ENCODE measurements at places on chromosomes 2 and 18. TPM values are rescaled to one million over a fixed set of nuclear protein-coding genes. Genes with fewer than 3 reads are reported as not detected.

MOGAT1 gene
- 0.18 TPM for total RNA-seq

ATP6V1C2 gene
- total RNA-seq: not detected

MEMO1 gene
- 63.7 TPM for total RNA-seq

ANO7 gene
- 4.3 TPM for total RNA-seq

ZCCHC2 gene
- 48.6 TPM for total RNA-seq

NT5C1B gene
- total RNA-seq: not detected

NYAP2 gene
- total RNA-seq: not detected

CPLX4 gene
- total RNA-seq: not detected

HOXD12 gene
- not detected for total RNA-seq

GRCh38 chr2:59277671-59278070 is 1036.5 kb upstream of the FANCL start:
- H3K4me1 ChIP-seq: no peaks in the 10 kb centered on the region
- no peaks in the 10 kb centered on the region for H3K27me3 ChIP-seq
- H3K27ac ChIP-seq: no peak overlapping the region
- no peaks in the 10 kb centered on the region for H3K36me3 ChIP-seq

DNA sequence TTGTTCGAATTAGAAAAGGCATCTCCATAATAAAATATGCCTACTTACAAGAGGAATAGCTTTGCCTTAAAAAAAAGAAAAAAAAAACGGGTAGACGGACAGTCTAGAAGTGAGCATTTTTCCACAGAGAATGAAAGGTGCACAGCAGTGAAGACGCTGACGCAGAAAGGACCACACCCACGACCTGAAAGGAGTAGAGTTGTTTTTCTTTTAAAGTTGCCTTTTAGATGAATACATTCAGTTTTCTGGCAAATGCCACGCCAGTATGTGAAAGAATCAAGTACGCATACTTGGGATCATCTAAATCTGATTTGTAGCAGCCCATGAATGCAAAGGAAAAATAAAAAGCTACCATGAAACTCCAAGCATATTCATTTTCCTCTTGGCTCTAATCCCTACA is 809.2 kb upstream of the SOX11 start:
- no peaks in the 10 kb centered on the region for H3K36me3 ChIP-seq
- no peak overlapping the region for H3K27ac ChIP-seq
- H3K4me1 ChIP-seq: no peaks in the 10 kb centered on the region
- no peak for DNase-seq

DNA sequence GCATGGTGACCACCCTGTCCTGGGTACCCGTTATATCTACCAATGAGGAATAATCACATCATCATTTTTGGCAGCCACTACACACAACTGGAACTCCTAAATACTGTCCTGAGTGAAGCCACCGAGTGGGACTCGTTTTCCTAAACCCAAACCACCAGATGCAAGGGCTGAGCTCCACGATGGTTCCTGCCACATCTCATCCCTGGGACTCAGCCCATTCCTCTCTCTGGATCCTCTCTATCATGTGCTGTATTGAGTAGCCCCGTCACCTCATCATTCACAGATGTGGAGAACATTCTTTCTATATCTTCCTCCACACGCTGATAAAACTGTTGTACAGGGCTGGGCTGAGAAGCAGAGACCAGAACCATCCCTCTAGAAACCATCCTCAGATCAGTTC is 79.4 kb upstream of the SMAD7 start:
- no peak overlapping the region for H3K4me3 ChIP-seq
- no peak overlapping the region for H3K27ac ChIP-seq
- no peak for DNase-seq
- peaks cover 1% of the 10 kb centered on the region for H3K27me3 ChIP-seq
- H3K36me3 ChIP-seq: no peaks in the 10 kb centered on the region

- no peak overlapping the region for H3K4me3 ChIP-seq
- peaks cover 23% of the 10 kb centered on the region for H3K4me1 ChIP-seq
- DNase-seq: no peak
- no peak overlapping the region for H3K27ac ChIP-seq
These were observed 2.8 kb upstream of the BUB1 start for GRCh38 chr2:110680709-110681108.

DNA sequence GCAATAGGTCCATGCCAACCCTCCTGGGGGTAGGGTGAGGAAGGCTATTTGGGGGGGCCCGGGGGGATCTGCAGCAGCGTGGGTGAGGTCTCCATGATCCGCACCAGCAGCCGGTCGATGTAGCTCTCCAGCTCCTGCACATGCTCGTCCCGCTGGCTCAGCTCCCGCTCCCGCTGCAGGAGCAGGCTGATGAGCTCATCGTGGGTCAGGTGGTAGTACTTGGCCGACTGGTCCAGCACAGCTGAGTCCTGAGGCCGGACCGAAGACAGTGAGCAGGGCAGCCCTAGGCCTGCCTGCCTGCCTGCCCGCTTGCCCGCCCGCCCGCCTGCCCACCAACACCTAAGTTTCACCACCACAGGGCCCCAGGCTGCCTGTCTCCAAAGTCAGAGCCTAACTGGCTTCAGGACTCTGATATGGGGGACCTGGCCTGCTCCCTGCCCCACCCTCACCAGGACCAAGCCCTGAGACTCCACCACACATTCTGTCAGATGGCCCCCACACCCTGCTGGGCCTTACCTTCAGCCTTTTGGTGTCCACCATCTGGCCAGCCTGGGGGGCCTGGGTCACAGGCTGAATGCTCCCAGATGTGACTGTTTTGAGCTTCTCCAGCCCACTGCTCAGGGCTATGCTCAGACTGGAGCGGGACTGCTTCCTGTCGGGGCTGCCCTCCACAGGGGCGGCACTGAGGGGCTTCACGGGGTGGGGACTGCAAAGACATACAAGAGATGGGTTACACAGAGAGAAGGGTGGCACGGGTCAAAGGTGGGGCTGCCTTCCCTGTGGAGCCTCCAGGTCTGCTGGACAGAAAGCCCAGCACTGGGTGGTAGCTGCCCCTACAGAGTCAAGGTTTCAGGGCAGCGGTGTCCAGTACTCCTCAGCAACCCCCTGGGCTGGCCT is 4.2 kb upstream of the SFXN5 start:
- no peaks in the 10 kb centered on the region for H3K36me3 ChIP-seq
- no peak overlapping the region for H3K27ac ChIP-seq
- no peak for DNase-seq
- H3K27me3 ChIP-seq: no peaks in the 10 kb centered on the region
- H3K4me1 ChIP-seq: peaks cover 4% of the 10 kb centered on the region
- H3K4me3 ChIP-seq: no peak overlapping the region

GRCh38 chr18:57301573-57302559 is 50.5 kb upstream of the ST8SIA3 start:
- no peaks in the 10 kb centered on the region for H3K36me3 ChIP-seq
- H3K4me3 ChIP-seq: no peak overlapping the region
- DNase-seq: no peak
- H3K4me1 ChIP-seq: no peaks in the 10 kb centered on the region
- no peaks in the 10 kb centered on the region for H3K27me3 ChIP-seq

DNA sequence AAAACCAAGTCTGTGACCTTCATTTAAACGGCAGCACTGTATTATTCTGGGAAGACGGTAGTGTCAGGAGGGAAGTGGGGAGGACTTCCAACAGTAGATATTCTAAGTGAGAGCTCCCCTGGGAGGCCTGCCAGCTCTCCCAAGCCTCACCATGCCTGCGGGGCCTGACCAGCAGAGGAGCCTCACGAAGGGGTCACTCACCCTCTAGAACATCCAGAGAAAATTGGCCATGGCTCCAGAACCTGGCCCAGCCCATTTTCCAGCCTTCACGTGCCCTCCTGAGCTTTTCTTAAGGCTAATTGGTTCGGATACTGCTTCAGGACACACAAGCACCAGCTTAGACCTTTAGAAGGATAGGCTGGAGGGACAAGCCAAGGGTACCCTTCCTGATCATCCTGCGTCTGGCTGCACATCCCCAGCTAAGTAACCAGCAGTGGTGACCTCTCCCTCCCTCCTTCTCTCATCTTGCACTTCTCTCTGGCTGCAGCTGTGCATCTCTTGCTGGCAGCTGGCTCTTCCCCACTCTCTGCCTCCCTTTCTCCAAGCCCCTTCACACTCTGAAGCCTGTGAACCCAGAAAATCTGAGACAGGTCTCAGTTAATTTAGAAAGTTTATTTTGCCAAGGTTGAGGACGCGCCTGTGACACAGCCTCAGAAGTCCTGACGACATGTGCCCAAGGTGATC is 120.1 kb upstream of the PKDCC start:
- DNase-seq: no peak
- no peaks in the 10 kb centered on the region for H3K4me1 ChIP-seq
- peaks cover 3% of the 10 kb centered on the region for H3K27me3 ChIP-seq
- H3K36me3 ChIP-seq: no peaks in the 10 kb centered on the region
- no peak overlapping the region for H3K27ac ChIP-seq

DNA sequence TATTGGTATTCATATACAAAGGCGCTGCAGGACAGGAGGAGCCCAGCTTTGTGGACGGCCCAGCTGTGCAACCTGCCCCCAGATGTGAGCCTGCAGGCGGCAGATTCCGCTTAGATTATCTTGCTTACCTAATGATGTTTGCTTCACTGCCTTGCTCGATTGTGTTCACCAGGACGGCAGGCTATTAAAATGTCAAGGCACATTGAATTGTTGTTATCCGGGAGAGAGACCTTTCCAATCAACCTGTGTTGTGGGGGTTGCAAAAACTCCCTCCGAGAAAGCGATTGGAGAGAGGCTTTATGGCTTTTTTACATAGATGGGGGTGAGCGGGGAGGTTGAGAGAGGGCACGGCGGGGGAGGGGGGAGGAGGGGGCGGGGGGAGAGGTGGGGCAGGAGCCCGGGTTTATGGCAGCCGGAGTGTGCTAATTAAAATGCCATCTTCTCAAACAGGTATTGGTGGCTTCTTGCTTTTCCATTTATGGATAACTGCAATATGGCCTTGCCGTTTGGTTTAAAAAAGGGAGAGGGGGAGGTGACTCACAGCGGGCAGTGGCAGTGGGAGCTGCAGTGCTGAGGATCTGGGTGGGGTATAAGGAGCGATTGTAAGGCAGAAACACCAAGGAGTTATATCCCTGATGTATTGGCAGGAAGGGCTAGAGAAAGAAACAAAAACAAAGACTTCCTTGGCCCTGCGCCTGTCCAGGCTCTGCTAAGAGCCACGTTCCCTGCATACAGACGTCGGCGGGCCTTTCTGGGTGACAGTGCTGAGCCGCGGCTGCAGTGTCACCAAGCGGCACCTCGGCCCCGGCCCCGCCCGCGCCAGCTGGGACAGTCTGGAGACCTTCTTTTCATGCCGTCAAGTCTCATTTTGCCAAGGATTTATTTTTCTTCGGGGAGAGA is 97.2 kb downstream of the INSIG2 start:
- DNase-seq: peak; percentile 48
- H3K27me3 ChIP-seq: no peaks in the 10 kb centered on the region
- peaks cover 25% of the 10 kb centered on the region for H3K4me1 ChIP-seq
- H3K36me3 ChIP-seq: peaks cover 2% of the 10 kb centered on the region
- peak overlapping the region; percentile 94 for H3K27ac ChIP-seq

GRCh38 chr2:164260506-164260905 is 360.8 kb downstream of the GRB14 start:
- DNase-seq: no peak
- no peaks in the 10 kb centered on the region for H3K27me3 ChIP-seq
- no peaks in the 10 kb centered on the region for H3K36me3 ChIP-seq
- no peak overlapping the region for H3K27ac ChIP-seq

GRCh38 chr2:169511818-169512217 is 2.3 kb downstream of the KLHL41 start:
- H3K27ac ChIP-seq: no peak overlapping the region
- DNase-seq: no peak
- no peaks in the 10 kb centered on the region for H3K36me3 ChIP-seq
- peaks cover 9% of the 10 kb centered on the region for H3K4me1 ChIP-seq
- no peak overlapping the region for H3K4me3 ChIP-seq
- H3K27me3 ChIP-seq: peaks cover 10% of the 10 kb centered on the region

GRCh38 chr18:41165625-41166024 is 789.4 kb upstream of the PIK3C3 start:
- H3K27ac ChIP-seq: no peak overlapping the region
- H3K4me1 ChIP-seq: no peaks in the 10 kb centered on the region
- H3K36me3 ChIP-seq: no peaks in the 10 kb centered on the region
- H3K27me3 ChIP-seq: no peaks in the 10 kb centered on the region

- H3K27me3 ChIP-seq: peaks cover 3% of the 10 kb centered on the region
- peaks cover 16% of the 10 kb centered on the region for H3K36me3 ChIP-seq
These were observed 356.4 kb upstream of the ACVR2A start for GRCh38 chr2:147488472-147488871.

GRCh38 chr2:79393806-79394484 is 118.9 kb upstream of the CTNNA2 start:
- no peaks in the 10 kb centered on the region for H3K27me3 ChIP-seq
- H3K36me3 ChIP-seq: no peaks in the 10 kb centered on the region
- H3K4me3 ChIP-seq: no peak overlapping the region
- H3K4me1 ChIP-seq: no peaks in the 10 kb centered on the region

- H3K4me1 ChIP-seq: no peaks in the 10 kb centered on the region
- H3K27me3 ChIP-seq: peaks cover 6% of the 10 kb centered on the region
- DNase-seq: no peak
These were observed 31.1 kb upstream of the SATB2 start for GRCh38 chr2:199488772-199489400.

DNA sequence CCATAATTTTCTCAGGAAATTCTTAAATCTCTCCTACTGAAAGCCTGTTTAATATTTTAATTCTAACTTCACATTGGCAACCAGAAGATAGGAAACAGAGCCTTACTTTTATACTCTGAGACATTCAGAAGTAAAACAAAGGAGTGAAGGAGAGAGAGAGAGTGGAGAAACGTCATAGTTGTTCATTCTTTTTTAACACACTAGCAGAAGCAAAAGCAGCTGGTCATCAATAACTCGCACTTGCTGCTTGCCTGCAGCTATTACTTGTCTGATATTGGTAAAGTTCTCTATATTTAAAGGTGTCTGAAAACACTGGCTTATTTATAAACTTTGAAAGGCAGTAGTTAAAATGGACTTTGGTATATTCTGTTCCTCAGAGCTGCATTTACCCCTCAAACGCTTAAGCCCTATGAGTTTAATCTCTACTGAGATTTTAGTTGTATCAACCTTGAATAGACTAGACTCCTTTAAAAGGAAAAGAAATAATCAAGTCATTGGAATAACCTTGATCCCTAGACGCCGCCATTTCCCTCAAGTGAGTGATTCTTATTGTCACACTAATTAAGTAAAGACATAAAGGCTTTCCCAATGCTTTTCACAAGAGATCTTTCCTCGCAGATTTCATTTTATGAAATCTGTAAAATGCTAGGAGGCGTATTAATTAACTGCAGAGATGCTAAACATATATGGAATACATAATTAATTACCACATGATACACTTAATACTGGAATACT is 182.0 kb downstream of the PID1 start:
- no peak for DNase-seq
- no peaks in the 10 kb centered on the region for H3K36me3 ChIP-seq
- no peak overlapping the region for H3K27ac ChIP-seq
- H3K4me3 ChIP-seq: no peak overlapping the region
- H3K27me3 ChIP-seq: no peaks in the 10 kb centered on the region
- H3K4me1 ChIP-seq: no peaks in the 10 kb centered on the region

- no peak overlapping the region for H3K27ac ChIP-seq
- H3K4me3 ChIP-seq: no peak overlapping the region
- H3K4me1 ChIP-seq: peaks cover 3% of the 10 kb centered on the region
- no peak for DNase-seq
These were observed 24.7 kb upstream of the IMPA2 start for GRCh38 chr18:11956371-11957308.

GRCh38 chr2:23420840-23421476 is 36.0 kb downstream of the KLHL29 start:
- DNase-seq: no peak
- H3K4me1 ChIP-seq: no peaks in the 10 kb centered on the region
- no peak overlapping the region for H3K4me3 ChIP-seq
- no peaks in the 10 kb centered on the region for H3K36me3 ChIP-seq
- no peak overlapping the region for H3K27ac ChIP-seq
- no peaks in the 10 kb centered on the region for H3K27me3 ChIP-seq

GRCh38 chr2:100921685-100922161 is 80.4 kb upstream of the RPL31 start:
- peaks cover 3% of the 10 kb centered on the region for H3K36me3 ChIP-seq
- no peak overlapping the region for H3K4me3 ChIP-seq
- H3K27ac ChIP-seq: no peak overlapping the region
- H3K4me1 ChIP-seq: peaks cover 3% of the 10 kb centered on the region
- no peak for DNase-seq
- no peaks in the 10 kb centered on the region for H3K27me3 ChIP-seq

All from activated T-helper 2 cell treated with anti-CD3 and anti-CD28 coated beads, Interferon-gamma antibody, Interleukin-2, Interleukin-4, amounts not matched to agents 10 μg/mL and 5 μg/mL and 100 μg/mL, durations not matched to agents 14 hours and 24 hours and 36 hours (primary cell).